ENCODE measurements at places on chromosomes 6 and 20.

- no peak for DNase-seq
Measured at GRCh38 chr6:91340896-91341395, 754.1 kb upstream of the MAP3K7 start.

DNA sequence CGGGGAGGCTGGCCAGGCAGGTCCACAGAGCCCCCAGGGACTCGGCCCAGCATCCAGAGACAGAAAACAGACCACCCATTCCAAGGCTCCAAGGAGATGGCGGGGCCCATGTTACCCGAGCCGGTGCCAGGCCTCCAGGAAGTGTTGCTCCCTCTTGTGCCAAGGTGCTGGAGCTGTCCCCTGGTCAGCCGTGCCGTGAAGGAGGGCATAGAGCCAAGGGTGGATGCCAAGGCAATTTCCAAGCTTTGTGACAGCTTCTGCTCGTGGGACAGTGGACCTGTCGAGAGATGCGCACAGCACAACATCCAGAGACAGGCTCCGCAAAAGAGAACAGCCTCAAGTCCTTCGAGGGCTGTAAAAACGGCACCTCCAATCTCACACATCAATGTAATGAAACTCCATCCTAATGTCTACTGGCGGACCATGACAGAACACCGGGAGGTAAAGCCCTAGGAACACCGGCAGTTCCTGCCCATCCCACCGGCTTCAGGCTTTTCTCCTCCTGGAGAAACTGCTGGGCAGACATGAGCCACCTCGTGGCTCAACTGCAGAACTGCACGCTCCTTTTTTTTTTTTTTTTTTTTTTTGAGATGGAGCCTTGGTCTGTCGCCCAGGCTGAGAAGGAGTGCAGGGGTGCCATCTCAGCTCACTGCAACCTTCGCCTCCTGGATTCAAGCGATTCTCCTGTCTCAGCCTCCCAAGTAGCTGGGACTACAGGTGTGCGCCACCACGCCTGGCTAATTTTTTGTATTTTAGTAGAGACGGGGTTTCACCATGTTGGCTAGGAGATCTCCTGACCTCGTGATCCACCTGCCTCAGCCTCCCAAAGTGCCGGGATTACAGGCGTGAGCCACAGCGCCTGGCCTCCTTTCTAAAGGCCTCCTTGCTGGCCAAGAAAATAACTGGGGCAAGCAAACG is 30.9 kb upstream of the AVP start:
- DNase-seq: peak; percentile 61

GRCh38 chr20:57250607-57251343 is 15.7 kb downstream of the BMP7 start:
- no peak for DNase-seq

DNA sequence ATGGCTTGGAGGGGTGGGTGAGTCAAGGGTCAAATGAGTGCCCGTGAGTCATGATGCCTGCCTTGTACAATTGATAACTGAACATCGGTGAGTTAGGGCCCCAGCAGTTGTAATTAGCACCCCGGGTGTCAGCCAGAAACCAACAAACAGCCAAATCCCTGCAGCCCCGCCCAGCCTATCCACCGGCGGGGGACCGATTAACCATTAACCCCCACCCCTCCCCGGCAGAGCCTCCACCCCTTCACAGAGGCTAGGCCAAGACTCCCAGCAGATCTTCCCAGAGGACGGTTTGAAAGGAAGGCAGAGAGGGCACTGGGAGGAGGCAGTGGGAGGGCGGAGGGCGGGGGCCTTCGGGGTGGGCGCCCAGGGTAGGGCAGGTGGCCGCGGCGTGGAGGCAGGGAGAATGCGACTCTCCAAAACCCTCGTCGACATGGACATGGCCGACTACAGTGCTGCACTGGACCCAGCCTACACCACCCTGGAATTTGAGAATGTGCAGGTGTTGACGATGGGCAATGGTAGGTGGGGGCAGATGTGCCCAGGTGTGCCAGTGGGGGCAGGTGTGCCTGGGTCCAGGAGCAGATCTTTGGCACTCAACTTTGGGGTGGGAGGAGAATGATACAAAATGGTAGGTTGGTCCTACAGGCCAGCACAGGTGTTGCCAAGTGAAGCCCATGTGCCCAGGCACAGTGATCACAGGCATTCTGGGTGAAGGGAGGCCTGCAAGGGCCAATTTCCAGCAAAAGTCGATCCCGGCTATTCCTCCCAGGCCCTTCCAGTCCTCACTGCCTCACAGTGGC is 45.7 kb downstream of the HNF4A start:
- no peak for DNase-seq

DNA sequence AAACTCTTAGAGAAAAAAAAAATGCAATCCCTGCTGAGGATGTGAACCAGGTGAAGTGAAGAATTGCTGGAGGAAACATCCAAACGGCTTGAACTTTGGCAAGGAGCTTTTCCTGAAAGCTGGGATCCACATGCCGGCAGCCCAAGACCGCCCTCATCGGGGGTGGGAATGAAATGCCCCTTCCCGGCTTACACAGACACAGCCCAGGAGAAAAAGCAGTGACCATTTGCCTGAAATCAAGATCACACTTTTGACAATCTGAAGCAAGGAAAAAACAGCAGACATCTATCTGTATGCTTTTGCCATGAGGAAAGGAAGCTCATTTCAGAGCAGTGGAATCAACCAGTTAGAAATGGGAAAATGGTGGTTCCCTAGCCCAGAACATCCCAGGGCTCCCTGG is 254.5 kb downstream of the TAF4 start:
- DNase-seq: no peak

DNA sequence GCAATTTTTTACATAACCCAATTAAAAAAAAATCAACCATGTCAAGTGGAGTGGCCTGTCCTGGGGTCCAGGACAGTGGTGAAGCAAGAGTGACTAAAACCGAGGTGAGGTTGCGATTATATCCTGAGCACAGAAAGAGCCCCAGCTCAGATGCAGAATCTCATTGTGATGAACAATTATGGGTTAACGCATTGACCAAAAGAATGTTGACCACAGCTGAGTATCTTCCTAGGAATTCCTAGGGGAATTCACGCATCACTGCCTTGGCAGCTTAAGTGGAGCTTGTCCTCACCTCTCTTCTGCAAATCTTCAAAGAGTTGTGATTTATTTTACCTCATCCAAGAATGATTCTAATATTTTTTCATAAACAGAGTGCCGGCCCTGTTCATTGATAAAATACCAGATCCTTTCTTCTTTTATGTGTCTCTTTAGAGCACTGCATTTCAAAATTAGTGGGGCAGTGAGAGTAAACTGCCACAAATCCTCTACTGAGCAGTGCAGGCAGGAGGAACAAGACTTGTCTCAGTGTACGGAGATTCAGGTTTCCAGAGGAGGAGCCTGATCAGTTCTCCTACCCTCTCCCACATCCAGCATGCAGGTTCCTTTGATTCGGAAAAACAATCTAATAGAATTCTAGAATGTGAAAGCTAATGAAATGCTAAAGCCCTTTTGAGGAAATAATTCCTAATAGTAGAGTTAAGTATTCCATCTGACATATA is 60.1 kb upstream of the ZNF184 start:
- peak; percentile 95 for DNase-seq

GRCh38 chr6:38996676-38997075 is 51.9 kb upstream of the GLP1R start:
- no peak for DNase-seq

DNA sequence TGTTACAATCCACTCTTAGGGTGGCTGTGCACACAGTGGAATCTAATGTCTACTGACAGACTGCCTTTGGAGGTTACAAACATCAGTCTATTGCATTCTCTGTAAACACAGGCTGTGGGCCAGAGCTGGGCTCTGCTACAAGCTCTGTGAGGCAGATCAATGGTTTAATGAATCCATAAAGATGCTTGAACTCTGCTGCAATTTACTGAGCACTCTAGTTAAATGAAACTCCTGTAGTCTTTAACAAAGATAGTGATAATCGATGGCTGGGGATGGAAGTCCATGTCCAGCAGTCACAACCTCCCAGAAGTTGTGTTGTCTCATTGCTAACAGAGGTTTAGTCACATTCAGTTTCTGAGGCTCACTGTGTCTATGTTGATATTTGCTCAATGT is 50.5 kb downstream of the SOBP start:
- no peak for DNase-seq

DNA sequence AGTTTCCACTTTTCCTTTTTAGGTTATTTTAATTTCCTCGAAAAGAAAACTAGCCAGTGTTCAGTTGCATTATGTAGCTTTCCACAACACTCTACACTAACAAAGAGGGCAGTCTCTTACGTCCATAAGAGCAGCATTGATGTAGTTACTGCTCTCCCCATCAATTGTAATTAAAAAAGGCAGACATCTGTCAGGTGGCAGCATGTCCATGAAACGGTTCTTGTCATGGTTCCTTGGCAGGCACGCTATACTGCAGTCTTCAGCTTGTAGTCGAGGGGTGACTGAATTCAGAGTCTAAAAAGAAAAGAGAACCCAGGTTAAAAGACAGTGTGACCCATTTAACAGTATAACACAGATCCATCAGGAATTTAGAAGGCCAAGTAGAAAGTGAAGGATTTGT is 80.1 kb upstream of the THEMIS start:
- no peak for DNase-seq

DNA sequence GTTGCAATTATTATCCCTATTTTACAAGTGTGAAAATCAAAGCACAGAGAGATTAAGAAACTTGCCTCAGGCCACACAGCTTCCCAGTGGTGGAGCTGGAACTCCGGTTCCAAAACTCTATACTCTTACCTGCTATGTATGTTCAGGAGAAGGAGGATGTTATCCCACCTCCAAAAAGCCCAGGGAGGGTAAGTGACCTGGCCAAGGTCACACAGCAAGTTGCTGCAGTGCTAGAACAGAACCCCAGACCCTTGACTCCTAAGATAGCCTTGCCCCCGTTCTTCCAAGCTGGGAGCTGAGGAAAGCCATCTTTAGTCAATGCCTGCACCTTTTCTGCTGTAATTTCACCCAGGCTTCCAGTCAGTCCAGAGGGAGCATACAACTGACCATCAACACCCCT is 42.3 kb downstream of the BPIFB1 start:
- DNase-seq: no peak

DNA sequence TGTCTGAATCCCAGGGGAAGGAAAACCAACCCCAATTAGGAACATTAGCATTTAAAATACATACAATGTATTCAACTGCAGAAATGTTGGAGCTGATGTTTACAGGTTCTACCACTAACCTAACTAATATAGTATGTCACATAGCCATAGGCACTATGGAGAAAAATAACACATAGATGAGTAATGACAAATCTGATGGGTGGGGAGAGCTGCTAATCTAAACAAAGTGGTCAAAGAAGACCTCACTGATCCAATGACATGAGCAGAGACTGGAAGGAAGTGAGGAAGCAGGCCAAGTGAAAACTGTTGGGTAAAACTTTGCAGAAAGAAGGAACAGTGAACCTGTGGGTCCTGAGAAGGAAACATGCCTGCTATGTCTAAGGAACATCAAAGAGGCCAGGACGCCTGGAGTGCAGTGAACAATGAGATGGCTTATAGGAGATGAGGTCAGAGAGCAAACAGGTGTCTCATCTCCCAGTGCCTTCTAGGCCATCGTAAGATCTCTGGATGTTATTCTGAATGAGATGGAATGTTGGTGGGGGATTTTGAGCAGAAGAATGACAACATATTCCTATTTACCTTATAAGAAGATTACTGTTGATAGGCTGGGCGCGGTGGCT is 135.7 kb downstream of the ALDH8A1 start:
- DNase-seq: no peak

- DNase-seq: no peak
Measured at GRCh38 chr20:9629831-9630230, 115.4 kb downstream of the LAMP5 start.

DNA sequence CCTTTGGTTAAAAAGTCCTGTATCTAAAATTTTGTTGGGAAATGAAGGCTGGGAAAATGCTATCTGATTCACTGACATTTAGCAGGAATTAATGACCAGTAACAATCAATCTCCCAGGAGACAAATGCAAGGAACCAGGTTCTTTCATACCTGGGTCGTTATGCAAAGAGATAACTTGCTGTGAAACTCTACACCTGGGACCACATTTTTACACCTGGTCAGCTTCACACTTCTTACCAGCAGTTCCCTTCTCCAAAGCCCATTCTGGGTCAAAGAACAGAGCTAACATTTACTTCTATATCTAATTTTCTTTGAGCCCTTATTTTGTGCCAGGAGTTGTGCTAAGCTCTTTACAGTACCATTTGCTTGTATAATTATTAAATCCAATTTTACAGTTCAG is 27.4 kb upstream of the STXBP5 start:
- DNase-seq: no peak

DNA sequence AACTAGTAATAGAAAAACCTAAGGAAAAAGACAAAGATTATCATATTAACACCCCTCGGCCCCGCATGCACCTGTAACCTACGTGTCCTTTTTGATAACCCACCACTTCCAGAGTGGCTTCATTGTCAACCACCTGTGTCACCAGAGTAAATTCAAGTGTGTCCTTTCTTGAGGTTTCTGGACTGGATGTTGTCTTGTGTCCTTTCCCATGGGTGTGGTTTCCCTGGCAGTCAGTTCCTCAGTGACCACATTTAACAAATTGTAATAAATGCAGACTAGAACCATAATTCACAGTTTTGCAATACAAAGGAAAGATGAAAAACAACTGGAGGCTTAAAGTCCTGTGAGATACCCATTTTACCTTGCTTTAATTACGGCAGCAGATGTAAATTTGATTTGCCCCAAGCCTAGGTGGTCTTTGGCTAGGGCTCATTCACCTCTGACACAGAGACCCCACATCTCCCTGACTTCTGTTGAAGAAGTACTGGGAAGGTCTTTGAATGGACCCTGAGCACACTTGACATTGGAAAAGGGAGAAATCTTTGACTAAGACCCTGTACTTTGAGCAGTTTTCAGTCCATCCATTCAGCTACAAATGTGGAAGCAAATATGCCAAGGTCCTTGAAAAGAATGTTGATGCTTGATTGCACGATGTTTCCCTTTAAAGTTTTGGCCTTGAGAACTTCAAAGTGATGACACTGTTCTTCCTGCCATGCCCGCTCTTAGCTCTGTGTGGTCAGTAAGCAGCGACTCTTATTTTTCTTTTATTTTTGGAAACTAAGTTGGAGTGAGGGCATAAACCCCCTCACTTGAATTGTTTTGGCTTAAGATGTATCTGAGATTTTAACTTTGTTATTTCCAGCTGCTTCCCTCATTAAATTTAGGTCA is 232.4 kb downstream of the UST start:
- no peak for DNase-seq

DNA sequence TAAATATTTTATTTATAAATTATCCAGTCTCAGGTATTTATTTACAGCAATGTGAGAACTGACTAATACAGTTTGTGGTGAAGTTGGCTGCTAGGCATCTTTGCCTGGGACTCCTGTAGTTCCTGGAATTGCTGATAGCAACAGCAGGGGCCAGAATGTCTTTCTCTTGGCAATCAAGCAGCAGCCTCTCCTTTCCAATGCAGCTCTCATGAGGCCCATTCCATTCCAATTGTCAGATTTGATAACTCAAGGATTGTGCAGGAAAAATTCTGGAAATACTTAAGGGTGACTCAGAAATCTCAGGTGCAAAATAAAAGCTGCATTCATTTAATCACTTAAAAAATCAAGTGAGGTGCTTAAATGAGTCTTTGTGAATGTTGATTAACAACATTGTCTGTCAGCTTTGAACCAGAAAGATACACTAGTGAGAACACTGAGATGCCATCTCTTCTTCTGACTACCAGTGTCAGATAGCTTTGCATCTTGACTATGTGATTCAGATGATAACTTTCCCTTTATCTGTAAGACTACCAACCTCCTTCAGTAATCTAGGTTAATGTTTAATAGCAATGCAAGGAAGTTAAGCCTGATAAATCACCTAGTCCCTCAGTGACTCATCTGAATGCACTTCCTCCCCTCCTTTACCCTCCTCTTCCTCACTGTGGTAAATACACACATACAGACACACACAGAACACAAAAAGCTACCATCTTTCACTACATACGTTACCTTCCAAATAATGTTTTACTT is 32.1 kb upstream of the COL21A1 start:
- peak; percentile 75 for DNase-seq

- no peak for DNase-seq
Measured at GRCh38 chr6:166738386-166739116, 111.5 kb upstream of the RPS6KA2 start.

All from ACHN (cell line).